Activated T-cell treated with anti-CD3 and anti-CD28 coated beads for 48 hours (primary cell): ENCODE measurements at places on chromosomes 1 and 21.

DNA sequence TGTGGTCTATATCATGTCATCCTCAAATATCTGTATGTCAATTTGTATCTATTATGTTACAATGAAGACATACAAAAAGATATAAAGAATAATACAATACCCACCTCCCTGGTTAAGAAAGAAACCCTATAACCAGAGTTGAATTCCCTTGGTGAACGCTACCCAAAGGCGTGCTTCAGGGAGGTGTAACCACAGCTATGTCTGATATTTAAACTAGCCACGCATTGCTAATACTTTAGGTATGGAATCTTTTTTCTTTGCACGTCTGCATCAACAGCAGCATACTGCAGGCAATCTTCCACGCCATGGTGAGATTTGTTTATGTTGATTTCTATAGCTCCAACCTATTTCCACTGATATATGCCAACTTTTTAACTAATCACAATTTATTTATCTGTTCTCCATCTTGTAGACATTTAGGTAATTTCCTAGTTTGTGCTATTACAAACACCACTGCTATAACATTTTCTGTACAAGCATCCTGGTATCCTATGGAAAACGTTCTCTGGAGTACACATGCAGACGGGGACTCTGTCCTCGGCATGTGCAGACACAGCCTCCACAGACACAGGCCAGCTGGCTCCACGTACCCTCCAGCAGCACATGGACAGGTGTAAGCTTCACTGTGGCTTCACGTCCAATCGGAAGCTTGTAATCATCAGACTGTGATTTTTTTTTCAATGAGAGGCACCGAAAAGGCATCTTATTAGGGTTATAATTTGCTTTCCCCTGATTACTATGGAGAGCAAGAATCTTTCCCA lies 58.5 kb downstream of the HSF2BP start:
- DNase-seq, result no peak

DNA sequence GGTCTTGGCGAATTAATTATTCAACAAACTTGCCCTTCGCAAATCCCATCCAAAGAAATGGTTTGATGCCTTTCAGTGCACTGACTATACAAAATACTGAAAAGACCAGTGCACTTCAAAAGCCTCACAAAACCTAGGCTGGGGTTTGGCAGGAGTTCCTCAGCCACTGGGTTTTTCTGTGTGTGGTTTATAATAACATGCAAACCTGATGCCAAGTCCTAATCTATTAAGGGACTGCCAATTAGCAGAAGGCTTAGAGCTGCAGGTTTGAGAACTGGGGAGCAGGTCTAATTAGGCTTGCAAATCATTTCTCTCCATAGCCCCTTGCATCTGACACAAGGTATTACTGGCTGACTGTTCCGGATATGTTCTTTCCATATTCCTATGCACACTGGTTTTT lies 27.7 kb downstream of the PLPP3 start:
- no peak for DNase-seq

- no peak for DNase-seq
Measured at GRCh38 chr1:59776960-59777852, 37.5 kb upstream of the HOOK1 start.

- no peak for DNase-seq
Measured at GRCh38 chr1:67463298-67463955, 33.2 kb upstream of the SERBP1 start.

DNA sequence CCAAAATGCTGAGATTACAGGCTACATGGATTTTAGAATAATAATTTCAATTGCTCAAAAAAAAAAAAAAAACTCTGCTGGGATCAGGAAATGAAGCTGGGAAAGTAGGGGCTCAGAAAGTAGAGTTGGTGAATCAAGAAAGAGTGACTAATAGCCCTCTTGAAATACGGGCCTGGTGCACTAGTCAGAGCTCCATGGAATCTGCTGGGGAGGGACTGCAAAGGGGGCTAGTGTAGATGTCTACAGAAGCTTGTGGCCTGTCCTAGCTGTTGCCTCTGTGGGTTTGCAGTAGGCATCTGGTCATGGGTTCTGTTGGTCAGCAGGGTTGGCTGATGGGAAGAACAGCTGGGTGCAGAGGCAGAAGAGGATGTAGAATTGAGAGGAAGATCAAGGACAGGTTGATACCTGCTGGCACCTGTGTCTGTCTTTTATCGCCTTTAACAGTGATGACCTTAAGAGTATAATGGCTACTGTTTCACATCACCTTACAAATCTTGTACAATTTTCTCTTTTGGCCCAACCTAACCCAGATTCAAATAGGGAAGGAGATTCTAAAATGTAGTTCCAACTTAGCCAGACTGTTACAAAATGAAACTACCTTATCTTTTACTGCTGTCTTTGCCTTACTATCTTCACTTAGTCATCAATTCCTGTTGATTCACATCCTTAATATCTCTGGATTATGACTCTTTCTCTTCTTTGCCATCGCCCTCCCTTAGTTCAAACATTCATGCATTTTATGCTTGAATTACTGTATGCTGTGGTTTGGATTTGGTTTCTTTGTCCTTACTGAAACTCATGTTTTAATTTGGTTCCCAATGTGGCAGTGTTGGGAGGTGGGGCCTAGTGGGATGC lies 126.2 kb downstream of the GIPC2 start:
- DNase-seq, result no peak

- no peak for DNase-seq
Measured at GRCh38 chr1:87796471-87796901, 467.8 kb downstream of the LMO4 start.

- DNase-seq, result no peak
Measured at GRCh38 chr1:89942825-89943658, 51.9 kb upstream of the ZNF326 start.

- DNase-seq, result no peak
Measured at GRCh38 chr1:1197551-1198422, 8.6 kb downstream of the TNFRSF18 start.

- no peak for DNase-seq
Measured at GRCh38 chr1:114338191-114338890, 172.7 kb downstream of the TRIM33 start.
